Stimulated activated CD4-positive, alpha-beta T cell treated with anti-CD3 and anti-CD28 coated beads, Interleukin-4, amount 100 ng/mL, for 1 hour (primary cell): ENCODE measurements at places on chromosomes 5 and 9.

GRCh38 chr5:143412661-143413342, 9.3 kb upstream of the NR3C1 start:
- DNase-seq = no peak

DNA sequence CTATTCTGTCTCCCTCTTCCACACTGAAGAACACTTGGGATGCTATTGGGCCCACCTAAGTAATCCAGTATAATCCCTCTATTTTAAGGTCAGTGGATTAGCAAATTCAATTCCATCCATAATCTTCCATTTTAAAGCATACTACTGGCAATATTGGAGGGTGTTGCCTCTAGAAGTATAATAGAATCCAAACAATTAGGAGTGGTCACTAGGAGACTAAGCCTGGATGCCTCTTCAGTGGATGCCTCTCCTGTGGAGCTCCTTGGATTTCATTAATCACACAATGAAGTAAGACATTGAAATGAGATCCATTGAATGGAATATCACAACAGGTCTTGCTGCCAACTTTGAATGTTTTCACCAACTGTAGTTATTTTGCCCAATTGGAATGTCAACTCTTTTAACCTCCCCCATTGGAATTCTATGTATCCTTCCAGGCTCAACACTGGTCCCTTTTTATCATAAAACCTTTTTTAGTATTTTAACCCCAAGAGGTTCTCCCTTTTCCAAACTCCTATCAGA, 311.6 kb downstream of the PLK2 start:
- no peak for DNase-seq

GRCh38 chr5:68424799-68425537, 209.4 kb downstream of the PIK3R1 start:
- DNase-seq = no peak

- DNase-seq = no peak
Observed at GRCh38 chr5:141476132-141476911, 556 bp downstream of the PCDHGC3 start.

DNA sequence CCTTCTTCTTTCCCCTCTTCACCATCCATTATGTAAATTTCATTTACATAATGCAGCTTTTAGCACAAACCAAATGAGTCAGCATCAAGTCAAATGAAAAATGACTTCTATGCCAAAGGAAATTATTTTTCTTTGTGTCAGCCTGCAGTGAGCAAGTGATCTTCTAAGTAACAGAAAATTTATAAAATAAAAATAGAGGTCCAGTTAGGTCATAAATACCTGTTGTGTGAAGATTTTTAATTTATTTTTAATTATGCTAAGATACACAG, 16.7 kb upstream of the THG1L start:
- DNase-seq = no peak
